ENCODE measurements at places on chromosomes 1 and 21. TPM values are rescaled to one million over a fixed set of nuclear protein-coding genes. Genes with fewer than 3 reads are reported as not detected.

DNA sequence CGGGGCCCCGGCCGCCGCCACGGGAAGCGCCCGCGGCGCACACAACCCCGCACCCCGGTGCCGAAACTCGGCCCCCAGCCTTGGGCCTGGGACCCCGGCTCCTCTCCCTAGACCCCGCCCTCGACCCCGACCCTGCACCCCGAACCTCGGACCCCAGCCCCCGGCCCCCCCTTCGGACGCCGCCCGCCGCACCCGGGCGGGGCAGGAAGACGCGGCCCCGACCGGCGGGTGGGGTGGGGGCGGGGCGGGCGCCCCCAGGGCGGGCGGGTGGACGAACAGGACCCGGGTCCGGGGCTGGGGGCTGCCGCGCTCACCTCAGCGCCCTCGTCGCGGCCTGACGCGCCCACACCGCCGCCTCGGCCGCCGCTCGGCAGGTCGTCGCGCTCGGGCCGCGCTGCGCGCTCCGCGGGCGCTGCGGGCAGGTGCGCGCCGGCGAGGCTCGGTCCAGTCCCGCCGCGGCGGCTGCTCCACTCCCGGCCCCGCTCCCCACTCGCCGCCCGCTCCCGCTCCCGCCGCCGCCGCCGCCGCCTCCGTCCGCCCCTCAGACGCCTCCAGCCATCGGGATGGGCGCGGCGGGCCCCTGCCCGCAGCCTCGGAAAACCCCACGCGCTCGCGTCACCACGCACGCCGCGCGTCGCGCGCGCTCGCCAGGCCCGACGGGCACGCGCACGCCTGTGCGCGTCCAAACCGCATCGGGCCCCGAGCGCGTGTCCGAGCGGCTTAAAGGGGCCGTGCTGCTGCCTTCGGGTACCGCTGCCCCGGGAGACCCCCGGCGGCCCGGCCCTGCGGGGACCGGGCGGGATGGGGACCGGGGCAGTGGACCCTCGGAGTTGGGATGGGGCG is at the start of gene GNB1:
Gene GNB1 (minus strand): TSS at position 582 of the 843 bp plus-strand sequence. CDS start 65,634 bp downstream, outside the sequence.
- DNase-seq: peak; percentile 91

- DNase-seq: no peak
These were observed 17.1 kb downstream of the RC3H1 start for GRCh38 chr1:174005032-174005431.

DNA sequence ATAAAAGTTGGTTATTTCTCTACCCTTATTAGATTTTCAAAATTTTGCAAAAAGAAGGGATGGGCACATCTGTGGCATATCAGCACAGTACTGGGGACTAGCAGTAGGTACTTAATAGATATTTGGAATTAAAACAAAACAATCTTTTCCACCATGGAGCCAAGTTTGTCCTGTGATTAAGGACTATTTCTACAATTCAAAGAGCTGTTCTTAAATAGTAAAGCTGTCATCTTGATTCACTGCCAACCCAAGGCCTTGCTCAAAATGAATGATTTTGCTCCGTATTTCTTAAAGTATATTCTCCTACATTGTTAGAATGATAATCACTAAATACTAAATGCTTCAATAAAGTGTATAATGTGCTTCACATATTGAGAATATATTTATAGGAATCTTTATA is 169.9 kb downstream of the S1PR1 start:
- no peak for DNase-seq

GRCh38 chr1:33852711-33853110 is 11.2 kb upstream of the HMGB4 start:
- DNase-seq: no peak

- no peak for DNase-seq
These were observed 5.0 kb downstream of the RNF11 start for GRCh38 chr1:51241119-51241518.

GRCh38 chr1:16055613-16056520 is 12.3 kb downstream of the CLCNKB start:
- peak; percentile 86 for DNase-seq

GRCh38 chr1:205058853-205059252 is 15.8 kb downstream of the CNTN2 start:
- DNase-seq: no peak

DNA sequence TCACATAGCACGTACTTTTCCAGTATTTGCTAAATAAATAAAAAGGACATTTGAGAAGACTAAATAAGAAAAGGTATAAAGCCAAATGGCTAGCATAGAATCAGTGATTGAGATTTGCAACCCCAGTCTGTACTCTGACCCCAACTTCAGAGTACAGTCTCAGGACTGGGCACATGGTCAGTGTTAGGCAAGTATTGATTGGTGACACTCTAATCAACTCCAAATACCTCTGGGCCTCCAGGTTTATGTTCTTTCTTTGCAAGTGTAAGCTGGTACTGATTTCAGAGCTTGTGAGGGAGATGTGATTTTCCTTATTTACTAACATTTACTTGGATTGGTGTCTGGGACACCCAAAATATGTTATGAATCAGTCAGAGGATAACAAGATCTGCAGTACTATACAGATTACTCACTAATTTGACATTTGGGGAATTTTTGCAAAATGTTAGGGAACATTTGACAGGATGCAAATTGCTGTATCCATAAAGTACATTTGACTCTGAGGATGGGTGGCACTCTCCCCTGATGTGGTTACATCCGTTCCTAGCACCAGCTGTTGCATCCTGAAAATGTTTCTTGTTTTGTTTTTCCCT is 34.2 kb downstream of the LMO4 start:
- no peak for DNase-seq

- DNase-seq: peak; percentile 31
These were observed 44.5 kb downstream of the RIPK4 start for GRCh38 chr21:41722052-41723018.

DNA sequence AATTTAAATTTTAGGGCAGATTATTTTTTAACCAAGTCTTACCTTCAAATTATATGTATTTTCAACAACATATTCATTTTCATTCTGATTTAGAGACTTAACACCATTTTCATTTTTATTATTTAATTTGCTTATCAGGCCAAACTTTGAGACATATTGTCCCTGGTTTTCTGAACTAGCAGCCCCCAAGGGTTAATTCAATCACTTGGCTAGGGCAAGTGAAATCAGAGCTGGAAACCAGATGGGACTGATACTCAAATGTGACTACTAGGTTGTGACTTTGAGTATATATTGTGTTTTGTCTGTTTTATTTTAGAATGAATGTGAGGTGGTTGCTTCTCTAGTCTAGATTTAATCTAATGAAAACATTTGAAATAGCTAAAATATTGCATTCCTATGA is 198.9 kb upstream of the PTGFR start:
- no peak for DNase-seq

DNA sequence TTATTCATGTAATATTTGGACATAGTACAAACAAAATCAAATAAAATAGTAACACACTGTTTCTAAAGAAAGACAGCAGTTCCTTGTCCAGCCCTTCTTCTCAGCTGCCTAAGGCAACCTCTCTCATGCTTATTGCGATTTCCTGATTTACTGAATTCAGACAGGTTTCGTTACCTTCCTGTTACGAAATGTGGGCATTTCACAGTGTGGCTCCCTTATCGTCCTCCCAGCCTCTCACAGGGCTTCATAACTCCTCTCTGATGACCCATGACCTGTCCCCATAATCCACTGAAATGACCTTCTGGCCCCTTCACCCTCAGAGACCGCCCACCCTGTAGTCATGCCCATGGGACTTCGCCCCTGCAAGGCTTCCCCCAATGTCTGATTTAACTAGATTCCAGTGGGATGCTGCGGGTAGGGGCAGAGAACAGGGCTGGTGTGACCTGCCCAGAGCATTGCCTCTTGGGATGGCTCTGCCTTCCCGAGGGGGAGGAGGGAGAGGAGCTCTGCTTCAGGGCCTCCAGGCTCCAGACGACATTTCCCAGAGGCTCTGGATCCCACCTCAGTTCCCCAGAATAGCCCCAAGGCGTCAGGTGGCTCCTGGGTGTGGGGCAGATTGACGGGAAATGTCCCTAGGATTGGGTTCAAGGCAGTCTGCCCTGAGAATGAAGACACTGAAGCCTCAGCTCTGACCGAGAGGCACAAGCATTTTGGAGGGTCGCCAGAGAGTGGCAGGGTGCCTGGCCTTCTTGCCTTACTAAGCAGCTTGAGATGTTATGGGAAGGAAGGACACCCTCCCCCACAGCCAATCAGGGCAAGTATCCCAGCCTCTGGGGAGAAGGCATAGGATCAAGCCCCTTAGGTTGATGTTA is 20.6 kb downstream of the PADI2 start:
- DNase-seq: no peak

DNA sequence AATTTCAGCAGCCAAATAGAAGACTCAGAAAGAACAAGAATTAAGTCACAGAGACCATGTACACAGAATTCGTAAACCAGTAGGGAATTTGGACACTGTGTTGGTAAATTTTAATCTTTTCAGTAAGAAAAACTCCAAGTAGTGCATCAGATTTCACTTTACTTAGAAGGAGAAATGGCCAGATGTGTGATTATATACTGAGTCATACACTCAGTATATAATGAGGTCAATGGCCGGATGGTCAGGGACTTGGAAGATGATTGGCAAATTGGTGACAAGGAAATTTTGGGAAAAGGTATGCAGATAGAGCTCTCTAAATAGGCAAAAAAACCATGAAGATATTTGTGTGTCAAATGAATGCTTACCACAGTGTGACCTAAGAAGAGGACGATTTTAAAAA is 399.8 kb upstream of the LRRC7 start:
- DNase-seq: no peak

DNA sequence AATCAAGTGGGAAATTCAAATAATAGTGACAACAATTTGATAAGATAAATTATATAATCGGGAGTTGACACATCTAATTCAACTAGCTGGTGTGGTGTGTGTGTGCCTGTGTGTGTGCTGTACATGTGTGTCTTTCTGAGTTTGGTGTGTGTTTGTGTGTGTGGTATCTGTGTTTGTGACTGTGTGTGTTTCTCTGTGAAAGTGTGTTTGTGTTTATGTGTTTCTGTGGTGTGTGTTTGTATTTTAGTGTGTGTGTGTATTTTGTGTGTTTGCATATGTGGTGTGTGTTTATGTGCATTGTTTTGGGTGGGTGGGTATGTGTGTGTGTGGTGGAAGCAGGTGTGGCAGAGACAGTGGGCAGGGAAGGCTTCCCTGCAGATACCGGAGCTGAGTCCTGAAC is 4.8 kb upstream of the DSCAM start:
- no peak for DNase-seq

DNA sequence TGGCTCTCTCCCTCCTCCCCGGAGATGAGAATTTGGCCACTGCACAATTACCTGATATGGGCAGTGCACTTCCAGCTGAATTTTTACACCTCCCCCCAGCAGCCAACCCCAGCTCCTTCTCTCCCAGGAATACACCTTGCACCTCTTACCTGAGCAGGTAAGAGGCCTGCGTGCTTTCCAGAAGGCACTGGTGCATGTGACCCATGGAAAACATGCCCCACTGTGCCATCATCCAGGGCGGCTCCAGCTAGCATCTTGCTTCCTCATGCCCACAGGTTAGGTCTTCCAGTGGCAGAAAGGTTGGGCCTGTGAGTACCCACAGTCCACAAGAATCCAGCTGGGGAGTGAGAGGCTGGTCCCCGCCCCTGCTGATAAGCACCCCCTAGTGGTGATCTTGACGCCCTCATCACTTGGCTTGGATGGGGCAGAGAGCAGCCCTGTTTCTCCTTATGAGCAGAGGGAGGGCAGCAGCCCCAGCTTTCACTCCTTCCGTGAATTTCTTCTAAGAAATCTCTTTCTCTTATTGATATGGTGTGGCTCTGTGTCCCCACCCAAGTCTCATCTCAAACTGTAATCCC is 57.8 kb downstream of the EDARADD start:
- peak; percentile 59 for DNase-seq

GRCh38 chr1:5986018-5986417 is 6.2 kb downstream of the NPHP4 start:
- DNase-seq: no peak

- no peak for DNase-seq
These were observed 31.6 kb upstream of the BARHL2 start for GRCh38 chr1:90748668-90749067.

Gene DNALI1
- total RNA-seq: 6.8 TPM

Gene IGSF9
- 19.5 TPM for total RNA-seq

Gene PFKFB2
- total RNA-seq: 6.1 TPM

Gene PLA2G2A
- total RNA-seq: 137 TPM

Gene LCE1B
- total RNA-seq: not detected

Gene LCK
- total RNA-seq: 1.1 TPM

Gene SMAP2
- total RNA-seq: 33.9 TPM

Gene FCER1G
- total RNA-seq: 11.5 TPM

Gene SPRR1A
- total RNA-seq: not detected

Gene RHBG
- 1.2 TPM for total RNA-seq

Gene SAMD13
- total RNA-seq: 0.68 TPM

Gene TMEM79
- 1.9 TPM for total RNA-seq

Gene AKR7A3
- total RNA-seq: 117 TPM

All from right lobe of liver (tissue), 6 donors.